ENCODE measurements at places on chromosomes 1 and 21.
A peak's percentile ranks its signal among the peaks of the same experiment; 100 is the strongest.

GRCh38 chr21:42474043-42474831 lies 21.8 kb downstream of the RSPH1 start:
- peak; percentile 14 for DNase-seq

GRCh38 chr1:18021242-18021641 lies 86.4 kb upstream of the IGSF21 start:
- DNase-seq = no peak

DNA sequence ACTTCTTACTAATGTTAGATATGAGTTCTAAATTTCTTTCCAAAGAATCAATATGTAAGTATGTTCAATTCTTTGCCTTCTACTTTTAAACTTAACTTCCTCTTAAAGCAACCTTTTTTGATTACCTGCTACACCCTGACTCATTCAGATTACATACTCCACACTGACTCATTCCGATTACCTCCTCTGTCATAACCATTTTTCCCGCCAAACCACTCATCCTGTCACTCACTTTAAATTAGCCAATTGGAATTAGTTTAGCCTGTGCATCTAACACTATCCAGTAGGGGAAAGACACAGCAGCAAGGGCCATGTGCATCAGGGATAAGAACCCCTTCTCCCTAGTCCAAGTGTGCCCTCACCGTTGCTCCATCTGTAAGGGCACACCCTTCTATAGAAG lies 815.5 kb downstream of the BRINP3 start:
- no peak for DNase-seq

DNA sequence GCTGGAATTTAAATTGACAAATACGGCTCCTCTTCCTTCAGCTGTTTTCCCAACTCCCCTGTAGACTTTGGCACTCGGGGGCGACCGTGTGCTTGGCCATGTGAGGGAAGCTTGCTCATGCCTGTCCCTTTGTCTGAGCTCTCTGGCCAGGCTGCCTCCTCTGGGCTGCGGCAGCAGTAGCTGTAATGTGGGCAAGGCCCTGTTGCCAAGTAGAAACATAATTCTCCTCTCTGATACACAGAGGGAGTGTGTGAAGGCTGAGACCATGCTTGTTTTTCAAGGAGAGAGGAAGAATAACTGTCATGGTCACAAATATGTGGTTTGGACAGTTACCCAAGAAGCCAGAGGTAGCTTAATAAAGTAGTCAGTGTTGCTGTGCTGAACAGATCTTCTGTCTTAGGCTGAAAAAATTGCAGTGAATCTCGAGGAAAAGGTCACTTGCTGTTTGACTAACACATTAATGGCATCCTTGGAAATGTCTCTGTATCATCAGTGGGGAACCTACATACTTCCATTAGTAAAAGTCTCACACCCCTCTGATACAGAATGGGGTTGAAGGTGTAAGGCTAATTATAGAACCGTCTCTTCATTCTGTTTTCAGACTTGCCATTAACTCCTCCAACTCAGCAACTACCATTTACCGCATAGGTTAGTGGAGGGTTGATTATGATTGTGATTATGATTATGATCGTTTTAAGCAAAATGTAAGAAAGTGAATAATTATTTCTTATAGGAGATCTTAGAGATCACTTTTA lies 94.6 kb downstream of the TGFB2 start:
- DNase-seq = no peak

DNA sequence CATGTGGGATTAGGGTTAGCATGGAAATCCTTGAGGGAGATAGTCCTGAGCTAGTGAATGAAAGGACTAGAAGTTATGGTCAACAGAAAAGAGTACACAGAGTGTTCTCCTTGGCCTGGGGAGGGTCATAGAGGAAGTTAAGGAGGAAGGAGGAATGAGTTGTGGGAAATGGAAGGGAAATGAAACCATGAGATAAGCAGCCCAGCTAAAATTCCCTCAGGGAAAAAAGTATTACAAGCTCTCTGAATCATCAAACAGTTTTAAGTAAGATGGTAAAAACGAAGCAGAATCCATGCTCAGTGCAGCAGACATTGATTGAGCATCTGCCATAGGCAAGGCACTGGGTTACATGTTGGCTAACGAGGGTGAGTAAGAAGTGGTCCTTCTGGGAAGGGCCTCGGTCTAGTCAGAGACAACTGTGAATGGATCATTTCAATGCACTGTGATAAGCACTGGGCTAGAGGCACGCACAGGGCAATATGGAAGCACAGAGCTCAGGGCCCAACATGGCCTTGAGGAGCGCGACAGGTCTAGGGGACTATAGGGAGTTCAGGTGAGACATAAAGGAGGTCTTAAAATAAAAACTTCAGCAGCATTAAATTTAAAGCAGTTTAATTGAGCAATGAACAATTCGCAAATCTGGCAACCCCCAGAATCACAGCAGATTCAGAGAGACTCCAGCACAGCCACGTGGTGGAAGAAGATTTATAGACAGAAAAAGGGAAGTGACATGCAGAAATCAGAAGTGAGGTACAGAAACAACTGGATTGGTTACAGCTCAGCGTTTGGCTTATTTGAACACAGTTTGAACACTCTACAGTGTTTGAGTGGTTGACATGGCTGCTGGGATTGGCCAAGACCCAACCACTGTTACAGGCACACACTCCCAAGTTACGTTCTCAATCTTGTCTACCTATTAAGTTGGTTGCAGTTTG lies 219.5 kb downstream of the HLX start:
- no peak for DNase-seq

DNA sequence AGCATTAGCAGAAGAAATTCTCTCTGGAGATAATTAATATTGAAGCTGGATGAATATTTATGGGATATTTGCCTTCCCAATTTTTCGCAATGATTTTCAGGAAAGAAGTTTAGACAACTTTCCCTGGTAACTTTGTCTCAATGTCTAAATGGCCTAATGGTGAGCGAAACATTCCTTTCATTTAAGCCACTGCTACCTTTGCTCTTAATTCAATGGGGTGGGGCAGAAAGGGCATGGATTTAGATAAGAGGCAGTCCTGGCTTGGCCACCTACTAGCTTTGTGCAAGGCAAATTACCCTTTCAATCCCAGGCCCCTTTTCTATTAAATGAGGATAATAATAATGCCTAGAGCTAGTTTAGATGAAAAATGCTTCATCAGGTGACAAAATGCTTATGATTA lies 27.1 kb upstream of the LYST start:
- DNase-seq = no peak

GRCh38 chr1:220884981-220885918 lies 6.0 kb downstream of the HLX start:
- DNase-seq = no peak

GRCh38 chr1:214493126-214493796 lies 58.1 kb downstream of the PTPN14 start:
- DNase-seq = no peak

GRCh38 chr1:99782397-99782796 lies 16.0 kb upstream of the FRRS1 start:
- DNase-seq = no peak

DNA sequence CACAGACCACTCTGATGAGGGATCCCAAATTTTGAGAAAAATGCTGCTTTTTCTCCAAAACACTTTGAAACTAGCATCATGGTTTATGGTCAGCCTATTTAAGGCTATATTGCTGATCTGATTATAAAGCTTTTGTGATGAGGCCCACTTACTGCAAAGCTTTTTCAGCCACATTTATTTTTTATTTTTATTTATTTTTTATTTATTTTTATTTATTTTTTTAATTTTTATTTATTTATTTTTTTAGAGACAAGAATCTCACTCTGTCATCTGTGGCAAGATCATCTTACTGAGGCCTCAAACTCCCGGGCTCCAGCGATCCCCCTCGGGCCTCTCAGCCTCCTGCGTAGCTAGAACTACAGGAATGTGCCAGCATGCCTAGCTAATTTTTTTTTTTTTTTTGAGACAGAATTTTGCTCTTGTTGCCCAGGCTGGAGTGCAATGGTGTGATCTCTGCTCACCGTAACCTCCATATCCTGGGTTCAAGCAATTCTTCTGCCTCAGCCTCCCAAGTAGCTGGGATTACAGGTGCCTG lies 5.2 kb upstream of the BCAS2 start:
- DNase-seq = no peak

Data from COR-L47 (cell line).